GM23248 (cell line): ENCODE measurements at places on chromosomes 3 and 15.
A peak's percentile ranks its signal among the peaks of the same experiment; 100 is the strongest.

DNA sequence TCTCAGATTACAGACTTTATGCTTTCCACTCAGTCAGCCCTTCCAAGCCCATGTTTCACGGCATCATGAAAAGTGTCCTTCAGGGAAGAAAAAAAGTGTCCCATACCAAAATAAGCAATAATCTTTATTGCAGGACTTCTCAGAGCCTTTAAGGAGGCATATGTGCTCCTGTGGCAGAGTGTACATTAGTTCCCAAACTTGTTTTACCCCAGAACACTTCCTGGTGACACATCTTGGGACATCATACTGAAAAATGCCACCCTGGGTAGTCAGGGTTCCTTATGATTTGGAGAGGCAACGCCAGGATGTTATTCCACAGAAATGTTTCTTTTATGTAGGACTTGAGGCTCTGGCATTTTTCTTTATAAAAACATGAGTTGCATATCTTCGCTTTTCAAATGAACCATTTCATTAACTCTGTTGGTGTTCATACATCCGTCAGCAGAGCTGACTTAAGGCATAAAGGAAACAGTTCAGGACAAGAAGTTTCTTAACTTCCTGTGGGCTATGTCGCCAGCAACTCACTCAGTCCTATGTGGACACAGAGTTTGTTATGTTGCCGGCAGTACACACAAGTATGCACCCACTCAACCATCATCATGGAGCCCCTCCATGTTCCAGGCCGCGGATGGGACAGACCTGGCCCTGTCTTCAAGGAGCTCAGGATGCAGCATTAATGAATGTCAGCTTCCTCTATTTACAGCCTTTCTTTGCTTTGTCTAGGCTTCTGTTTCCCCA lies 63.8 kb downstream of the CASR start:
- no peak for DNase-seq

DNA sequence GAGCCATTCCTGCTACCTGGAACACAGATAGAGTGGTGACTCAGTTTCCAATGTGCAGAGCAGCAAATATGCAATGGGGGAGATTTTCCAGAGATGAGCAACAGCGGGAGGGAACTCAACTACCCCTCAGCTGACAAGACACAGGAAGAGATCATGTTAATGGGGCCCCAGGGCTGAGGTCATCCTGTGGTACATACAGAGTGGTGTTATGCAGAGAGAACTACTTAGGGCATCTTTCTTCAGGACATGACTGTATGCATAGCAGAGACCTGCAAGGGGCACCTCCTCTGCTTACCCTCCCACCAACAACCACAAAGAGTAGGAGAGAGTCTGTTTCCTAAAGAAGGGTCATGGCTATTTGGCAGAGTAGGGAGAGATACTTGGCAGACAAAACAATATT lies 6.8 kb upstream of the TBC1D5 start:
- peak; percentile 9 for DNase-seq

DNA sequence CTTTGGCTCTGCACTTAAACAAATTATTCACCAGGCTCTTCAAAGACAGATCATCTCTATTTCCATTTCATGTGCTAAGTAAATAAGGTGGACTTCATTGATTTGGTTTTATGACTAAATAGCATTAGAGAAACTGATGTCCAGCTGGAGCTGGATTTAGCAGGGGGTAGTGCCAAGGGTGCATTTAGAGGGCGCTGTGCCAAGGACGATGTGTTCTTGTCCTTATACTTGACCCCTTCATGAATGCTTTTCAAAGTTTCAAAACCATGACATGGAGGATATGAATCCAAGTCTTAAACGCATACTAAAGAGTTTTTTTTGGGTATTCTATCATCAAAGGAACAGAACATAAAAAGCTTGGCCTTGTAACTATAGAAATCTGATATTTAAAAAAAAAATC lies 233.2 kb downstream of the RYR3 start:
- DNase-seq = no peak

- no peak for DNase-seq
Measured at GRCh38 chr15:68770216-68770615, 50.5 kb downstream of the ANP32A start.

- no peak for DNase-seq
Measured at GRCh38 chr3:119794971-119795612, 13.2 kb downstream of the NR1I2 start.

DNA sequence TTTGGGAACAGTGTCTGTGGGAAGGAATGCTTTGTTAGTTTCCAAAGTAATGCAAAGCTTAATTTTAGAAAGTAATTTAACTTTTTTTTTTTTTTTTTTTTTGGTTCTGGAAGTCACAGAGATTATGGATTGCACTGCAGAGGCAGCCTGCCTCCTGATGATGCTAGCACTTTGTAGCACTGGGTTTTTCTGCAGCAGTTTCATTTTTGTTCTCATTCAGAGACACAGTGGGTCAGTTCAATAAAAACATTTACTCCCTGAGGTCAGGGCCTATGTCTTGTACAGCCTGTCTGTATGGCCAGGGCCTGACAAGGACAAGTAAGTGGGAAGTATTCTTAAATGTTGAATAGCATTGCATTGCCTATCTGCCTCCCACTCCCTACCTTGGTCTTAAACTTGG lies 39.0 kb upstream of the NDUFB4 start:
- DNase-seq = no peak

DNA sequence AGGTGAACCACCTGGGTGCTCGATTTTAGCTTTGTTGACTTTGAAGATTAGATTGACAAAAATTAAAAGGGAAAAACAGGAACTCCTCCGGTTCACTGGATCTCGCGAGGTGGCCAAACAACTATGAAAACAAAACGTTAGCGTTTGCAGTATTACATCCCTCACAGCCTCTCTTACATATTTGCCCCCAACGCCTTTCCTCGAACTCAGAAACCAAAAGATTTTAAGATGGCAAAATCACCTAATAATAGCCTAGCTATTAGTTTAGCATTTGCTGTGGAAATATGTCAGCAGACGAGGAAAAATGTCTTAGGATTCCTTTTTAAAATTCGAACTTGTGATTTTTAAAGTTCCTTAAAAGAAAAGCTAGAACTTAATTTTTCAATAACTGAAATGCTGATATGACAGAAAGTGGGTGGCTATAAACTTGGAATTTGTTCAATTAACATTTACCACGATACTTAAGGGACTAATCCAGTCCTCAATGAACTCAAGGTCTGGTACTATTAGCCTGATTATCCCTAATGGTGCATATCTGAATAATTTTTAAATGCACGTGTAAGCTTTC lies 491 bp upstream of the SENP7 start:
- DNase-seq = peak; percentile 88
